ENCODE measurements at places on chromosomes 1 and 21.

DNA sequence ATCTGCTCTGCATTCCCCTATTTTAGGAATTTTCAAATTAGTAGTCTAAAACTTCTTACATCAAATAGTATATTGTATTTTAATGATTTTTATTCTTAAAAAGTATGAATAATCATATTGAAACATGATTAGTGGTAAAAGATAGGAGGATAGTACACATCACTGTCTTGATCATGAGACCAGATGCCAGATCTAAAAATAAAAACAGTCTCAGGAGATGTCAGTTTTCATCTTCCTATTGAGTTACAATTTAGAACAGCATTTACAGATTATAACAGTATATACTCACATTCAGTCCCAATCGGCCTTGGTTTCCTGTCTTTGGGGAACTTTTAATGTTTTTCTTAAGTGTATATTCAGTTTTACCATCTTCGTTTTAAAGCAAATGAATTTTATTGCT lies 95.9 kb downstream of the USP25 start:
- no peak for DNase-seq

- DNase-seq = no peak
Measured at GRCh38 chr1:230793463-230793745, 46.2 kb downstream of the CAPN9 start.

DNA sequence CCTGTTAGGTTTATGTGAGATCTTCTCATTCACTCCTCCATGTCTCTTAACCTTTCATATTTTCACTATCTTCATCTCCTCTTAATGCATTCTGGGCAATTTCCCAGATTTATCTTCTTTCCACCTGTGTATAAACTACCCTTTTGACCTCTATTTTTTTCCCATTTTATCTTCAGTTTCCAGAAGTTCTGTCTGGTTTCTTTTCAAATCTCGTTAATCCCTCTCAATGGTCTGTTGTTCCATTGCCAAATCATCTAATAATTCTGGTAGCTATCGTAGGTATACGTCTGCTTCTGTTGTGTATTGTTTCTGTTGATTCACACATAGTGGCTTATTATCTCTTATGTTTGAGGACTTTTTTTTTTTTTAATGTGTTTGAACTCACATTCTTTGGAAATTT lies 25.7 kb upstream of the HYI start:
- no peak for DNase-seq

DNA sequence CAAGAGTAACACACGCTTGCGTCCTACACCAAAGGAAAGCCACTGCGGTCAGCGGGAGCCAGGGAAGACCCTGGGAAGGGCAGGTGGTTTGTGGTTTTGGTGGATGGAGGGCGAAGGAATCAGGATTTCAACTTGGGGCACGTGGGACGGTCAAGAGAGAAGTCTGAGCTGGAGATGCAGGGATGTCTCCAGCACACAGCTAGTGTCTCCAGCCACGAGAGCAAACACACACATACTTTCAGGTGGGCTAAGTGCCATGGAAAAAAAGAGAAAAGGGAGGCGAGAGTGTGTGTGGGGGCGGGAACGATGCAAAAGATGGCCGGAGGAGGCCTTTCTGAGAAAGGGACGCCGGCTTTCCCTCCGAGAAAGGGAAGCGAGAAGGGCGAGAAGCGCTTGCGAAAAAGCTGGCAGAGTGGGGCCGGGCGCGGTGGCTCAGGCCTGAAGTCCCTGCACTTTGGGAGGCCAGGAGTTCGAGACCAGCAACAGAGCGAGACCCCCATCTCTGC lies 1.4 kb upstream of the SRRM1 start:
- peak; percentile 32 for DNase-seq

- no peak for DNase-seq
Measured at GRCh38 chr1:81802707-81803430, 2.1 kb downstream of the ADGRL2 start.

GRCh38 chr1:151455966-151456365 lies 3.3 kb downstream of the POGZ start:
- DNase-seq = no peak

- DNase-seq = peak; percentile 5
Measured at GRCh38 chr1:53296117-53296749, 31.6 kb downstream of the LRP8 start.

DNA sequence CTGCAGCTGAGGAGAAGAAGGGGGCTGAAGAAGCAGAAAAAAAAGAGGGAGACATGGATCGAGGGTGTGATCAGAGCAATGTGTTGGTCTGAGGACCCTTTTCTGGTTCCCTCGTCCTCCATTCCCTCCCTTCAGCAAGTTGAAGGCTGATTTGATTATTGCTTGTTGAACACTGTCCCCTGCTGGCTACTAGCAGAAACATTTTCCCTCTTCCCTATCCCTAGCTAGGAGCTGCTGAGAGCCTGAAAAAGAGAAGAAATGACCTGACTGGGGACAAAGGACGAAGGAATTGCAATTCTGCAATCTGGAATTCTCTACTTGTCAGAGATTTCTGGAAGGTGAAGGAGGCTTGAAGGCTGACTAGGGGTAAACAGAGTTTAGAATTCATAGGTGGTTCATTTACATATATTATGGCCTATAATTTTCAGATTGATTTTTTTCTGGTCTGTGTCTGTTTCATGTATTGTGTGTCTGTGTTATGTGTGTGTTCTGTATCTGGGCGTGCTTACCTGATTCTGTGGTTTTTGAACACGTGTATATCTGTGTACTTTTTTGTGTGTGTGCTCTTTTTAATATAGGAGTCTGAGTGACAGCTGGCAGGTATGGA lies 9.8 kb downstream of the NHLH1 start:
- DNase-seq = peak; percentile 63

DNA sequence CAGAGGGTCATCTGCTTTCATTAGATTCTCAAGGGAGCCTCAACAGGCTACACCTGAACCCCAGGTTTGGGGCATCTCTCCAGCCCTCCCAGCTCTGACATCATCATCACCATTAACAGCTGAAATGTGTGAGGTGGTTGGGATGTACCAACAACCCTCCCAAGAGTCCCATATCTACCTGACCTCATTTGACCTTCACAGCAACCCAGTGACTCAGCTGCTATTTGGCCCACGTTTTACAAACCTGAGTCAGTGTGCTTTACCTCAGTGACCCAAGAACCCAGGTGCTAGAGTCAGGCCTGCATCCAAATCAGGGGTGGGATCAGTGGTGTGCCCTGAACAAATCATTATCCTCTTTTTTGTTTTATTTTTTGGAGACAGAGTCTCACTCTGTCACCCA lies 53.3 kb upstream of the TINAGL1 start:
- no peak for DNase-seq

- DNase-seq = no peak
Measured at GRCh38 chr1:109441069-109441468, 14.8 kb upstream of the PSMA5 start.

DNA sequence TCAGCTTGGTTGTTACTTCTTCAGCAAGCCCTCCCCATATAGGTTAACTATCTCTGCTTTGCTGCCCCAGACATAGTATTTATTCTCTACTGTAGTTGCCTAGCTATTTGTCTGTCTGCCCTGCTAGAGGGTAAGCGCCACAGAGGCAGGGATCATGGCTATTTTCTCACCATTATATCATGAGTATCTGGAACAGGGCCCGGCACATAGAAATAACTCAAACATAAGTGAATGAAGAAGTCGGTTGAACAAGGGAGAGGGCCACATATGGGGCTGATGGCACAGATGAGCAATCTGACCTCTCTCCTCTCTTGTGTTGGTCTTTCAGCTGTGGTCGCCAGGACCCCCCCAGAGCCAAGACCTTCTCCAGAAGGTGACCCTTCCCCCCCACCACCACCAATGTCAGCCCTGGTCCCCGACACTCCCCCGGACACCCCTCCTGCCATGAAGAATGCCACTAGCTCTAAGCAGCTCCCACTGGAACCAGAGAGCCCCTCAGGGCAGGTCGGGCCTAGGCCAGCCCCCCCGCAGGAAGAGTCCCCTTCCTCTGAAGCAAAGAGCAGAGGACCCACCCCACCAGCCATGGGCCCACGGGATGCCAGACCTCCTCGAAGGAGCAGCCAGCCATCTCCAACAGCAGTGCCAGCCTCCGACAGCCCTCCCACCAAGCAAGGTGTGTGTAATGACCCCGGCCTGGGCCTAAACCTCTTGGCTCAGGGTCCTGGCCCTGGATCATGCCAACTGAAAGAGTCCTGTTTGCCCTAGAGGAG lies 14.9 kb downstream of the MAP7D1 start:
- no peak for DNase-seq

DNA sequence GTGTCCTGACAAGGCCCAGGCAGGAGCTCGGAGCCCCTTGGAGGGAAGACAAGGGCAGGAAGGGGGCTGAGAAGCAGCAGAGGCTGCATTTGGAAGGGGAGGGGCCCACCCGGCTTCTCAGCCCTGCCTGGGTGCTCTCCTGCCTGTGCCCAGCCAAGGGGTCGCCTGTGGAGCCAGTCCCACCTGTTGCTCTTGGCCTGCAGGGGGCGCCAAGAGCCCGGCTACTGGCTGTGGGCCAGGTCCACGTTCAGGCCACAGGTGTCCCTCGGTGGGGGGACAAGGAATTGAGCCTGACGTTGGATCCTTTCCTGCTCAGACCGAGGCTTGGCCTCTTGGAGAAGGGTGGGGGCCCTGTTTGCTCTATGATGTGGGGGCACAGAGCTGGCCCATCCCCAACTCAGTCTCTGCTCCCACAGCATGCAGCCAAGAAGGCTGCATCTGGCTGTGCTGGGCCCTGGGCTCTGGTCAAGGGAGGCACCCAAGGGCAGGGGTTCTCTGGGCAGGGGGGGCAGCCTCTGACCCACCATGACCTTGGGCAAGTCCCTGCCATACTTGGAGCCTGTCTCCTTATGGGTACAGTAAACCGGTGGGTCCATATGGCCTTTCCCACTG lies 10.9 kb downstream of the WNT4 start:
- peak; percentile 43 for DNase-seq

DNA sequence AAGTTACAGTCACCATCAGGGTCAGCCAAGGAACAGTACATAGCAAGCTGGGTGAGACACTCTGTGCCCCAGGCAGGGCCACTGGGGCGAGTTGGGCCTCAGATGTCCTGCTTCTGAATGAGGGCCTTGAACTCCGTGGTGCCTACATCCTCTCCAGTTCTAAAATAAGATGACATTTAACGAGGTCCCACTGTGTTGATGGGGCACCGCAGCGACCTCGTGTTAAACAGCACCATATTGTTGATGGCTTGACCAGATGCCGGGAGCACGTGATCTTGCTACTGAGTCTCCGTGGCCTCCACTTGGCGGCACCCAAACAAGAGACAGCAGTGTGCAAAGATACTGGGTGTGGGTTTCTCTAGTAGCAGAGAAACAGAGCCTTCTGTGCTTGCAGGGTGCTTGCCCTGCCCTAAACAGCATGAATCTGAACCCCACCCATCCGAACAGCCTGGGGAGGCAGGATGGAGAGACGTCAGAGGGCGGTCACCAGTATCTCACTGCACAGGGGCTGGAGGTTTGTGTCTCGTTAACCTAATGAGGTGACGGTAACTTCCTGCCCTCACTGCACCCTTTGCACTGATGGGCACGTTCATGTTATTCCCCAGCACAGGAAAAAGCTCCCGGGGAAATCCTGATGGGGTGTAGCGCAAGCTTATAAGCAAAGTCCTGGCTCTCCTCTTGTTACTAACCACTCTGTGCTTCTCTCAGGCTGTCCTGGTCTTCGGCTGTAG lies 324.4 kb downstream of the AJAP1 start:
- DNase-seq = no peak

- DNase-seq = no peak
Measured at GRCh38 chr21:39111931-39112550, 71.2 kb downstream of the PSMG1 start.

GRCh38 chr21:42721341-42721824 lies 68.0 kb downstream of the PDE9A start:
- DNase-seq = no peak

DNA sequence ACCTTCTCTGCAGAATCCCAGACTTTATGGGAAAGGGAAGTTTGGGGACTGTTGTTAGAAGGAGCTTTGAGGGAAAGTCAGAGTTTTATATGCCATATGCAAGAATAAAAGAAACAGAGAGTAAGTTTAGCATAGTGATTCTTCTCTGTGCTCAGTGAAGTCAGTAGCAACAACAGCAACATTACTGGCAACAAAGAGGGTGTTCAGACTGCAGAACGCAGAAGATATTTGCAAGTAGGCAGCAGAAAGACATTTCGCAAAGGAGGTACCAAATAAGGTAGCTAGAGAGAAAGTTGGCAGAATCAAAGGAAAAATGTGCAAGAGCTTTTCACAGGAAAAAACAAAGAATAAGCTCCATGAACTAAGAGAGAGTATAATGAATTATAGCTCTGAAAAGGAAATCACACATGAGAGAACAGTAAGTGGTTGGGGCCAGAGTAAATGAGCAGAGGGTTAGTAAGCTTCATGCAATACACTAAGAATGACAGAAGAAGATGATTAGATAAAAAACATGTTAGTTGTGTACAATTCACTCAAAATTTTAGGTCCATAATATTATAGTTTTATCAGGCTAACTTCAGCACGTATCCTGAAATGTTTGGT lies 98.1 kb downstream of the NEGR1 start:
- no peak for DNase-seq

DNA sequence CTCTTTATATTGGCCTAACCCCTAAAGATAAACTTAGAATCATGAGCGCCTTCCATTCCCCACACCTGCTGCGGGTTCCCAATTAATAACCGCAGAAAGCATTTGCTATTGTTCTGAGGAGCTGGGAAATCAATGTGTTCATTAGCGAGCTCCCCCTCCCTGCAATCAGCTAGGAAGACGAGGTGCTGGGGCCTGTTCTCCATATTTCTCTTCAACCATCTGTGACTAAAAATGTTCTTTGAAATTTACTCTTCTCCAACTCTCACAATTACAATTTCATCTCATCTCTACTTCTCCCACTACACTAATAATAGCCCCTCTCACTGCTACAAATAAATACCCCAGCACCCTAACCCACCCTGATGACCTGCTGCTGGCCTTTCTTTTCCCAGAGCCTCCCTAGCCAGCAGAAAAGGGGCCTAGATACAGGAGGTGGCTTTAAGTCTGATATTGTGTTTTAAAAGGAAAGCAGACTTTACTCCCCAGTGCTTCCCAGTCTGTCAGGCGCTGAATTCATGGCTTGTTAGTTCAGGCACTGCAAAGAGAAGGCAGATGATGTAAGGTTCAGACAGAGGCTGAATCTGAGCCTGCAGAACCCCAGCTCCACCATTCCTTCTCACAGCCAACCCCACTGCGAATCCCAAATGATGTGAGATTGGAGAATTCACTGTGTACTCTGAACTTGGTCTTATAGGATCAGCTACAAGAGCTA lies 477.5 kb upstream of the DAB1 start:
- no peak for DNase-seq

GRCh38 chr1:161952607-161953172 lies 71.0 kb downstream of the OLFML2B start:
- no peak for DNase-seq

Measured in CD4-positive, alpha-beta T cell treated with Interleukin-4 for 1 hour (primary cell).